MCF 10A (cell line): ENCODE measurements at places on chromosomes 5 and 9. TPM values are rescaled to one million over a fixed set of nuclear protein-coding genes. Genes with fewer than 3 reads are reported as not detected.

The PCDHGB7 gene
- 0.75 and 1.2 TPM in 2 replicates for total RNA-seq

The ANKRD20A1 gene
- 0.10 and 0.28 TPM in 2 replicates for total RNA-seq

The DMGDH gene
- total RNA-seq, result 9.2 and 14.7 TPM in 2 replicates

DNA sequence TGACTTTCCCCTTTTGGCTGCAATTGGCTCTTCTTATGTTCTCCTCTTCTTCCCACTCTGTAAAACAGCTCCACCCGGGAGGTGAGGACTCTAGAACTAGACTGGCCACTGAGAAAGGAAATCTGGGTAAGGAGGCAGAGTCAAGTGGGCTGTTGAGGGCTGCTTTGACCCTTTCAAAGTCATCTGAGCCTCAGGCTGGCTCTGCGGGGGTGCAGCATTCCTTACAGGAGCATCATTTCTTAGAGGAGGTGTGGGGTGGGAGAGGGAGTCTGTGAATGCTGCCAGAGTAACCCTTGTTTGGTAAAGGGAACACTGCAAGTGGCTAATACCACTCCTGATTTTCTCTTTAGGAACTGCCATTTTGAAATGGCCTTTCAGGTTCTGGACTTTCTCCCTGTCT is 377.7 kb upstream of the SMARCA2 start:
- no peak for DNase-seq

- no peak for DNase-seq
These were observed 8.9 kb downstream of the ZER1 start for GRCh38 chr9:128762671-128763449.

DNA sequence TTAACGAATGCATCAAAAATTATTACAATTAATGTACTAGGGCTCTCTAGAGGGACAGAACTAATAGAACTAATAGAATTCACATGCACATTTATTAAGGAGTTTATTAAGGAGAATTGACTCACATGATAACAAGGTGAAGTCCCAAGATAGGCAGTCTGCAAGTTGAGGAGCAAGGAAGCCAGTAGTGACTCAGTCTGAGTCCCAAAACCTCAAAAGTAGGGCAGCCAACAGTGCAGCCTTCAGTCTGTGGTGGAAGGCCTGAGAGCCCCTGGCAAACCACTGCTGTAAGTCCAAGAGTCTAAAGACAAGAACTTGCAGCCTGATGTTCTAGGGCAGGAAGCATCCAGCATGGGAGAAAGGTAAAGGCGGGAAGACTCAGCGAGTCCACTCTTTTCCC is 633.8 kb downstream of the SEMA5A start:
- DNase-seq, result no peak

- DNase-seq, result no peak
These were observed 29.7 kb upstream of the NRG2 start for GRCh38 chr5:140072812-140073211.

DNA sequence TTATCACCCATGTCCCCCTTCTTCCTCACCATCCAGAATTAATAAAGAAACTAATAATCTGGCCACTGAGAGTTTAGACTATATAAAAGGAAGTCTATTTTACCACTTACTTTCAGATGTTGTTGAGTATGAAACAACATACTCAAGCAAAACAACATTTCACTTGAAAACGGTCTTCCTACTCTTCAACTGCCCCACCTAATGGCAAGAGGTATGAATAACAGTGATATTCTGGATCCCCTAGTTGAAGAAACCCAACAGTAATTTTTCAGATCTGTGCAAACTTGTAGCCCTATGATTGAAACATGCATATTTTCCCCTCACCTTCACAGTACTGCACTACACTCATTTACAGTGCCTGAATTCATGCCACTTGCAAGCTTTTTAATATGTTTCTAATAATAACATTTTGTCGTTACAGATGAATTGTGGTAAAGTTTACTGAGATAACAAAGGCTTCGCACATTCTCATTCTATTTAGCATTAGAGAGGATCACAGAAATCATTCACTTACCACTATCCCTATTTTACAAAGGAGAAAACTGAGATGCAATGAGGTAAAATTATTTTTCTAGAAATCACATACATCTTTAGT is 267.9 kb upstream of the PDE4D start:
- peak; percentile 40 for DNase-seq

DNA sequence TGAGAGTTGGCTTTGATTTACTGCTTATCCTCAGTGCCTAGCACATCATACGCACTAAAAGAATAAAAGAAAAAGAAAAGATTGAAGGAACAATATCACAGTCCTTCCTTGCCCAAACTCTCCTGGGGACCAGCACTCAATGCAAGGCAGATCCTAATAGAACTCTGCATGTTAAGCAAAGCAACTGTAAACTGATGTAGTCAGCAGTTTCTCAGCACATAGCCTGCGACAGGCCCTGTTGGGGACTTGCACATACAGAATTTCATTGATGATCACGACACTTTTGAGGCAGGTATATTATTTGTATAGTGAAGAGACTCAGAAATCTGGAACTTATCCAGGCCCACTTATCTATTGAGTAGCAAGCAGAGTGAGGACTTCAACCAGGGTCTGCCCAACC is 15.4 kb downstream of the NIPAL4 start:
- DNase-seq, result no peak

- DNase-seq, result peak; percentile 34
These were observed 28.0 kb upstream of the NFIL3 start for GRCh38 chr9:91451431-91452270.

GRCh38 chr9:4196886-4197285 is 103.0 kb downstream of the GLIS3 start:
- peak; percentile 13 for DNase-seq

DNA sequence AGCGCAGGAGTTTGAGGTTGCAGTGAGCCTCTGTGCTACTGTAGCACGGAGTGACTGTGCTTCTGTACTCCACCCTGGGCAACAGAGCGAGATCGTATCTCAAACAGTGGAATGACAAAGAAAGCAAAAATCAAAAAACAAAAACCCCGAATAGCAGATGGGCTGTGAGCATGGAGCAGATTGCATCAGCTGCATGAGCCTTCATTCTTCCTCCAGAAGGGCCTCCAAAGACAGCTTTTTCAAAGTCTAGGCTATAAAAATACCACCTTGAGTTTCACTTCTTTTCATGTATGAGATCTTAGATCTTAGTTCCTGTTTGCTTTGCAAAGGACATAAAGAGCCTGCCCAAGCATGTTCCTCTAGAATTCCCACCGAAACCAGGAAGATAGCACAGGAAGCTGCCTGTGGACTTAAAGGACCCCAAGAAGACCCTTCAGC is 15.0 kb upstream of the HSPB3 start:
- no peak for DNase-seq
